EL (cell line): ENCODE measurements at places on chromosomes 7 and 10.

DNA sequence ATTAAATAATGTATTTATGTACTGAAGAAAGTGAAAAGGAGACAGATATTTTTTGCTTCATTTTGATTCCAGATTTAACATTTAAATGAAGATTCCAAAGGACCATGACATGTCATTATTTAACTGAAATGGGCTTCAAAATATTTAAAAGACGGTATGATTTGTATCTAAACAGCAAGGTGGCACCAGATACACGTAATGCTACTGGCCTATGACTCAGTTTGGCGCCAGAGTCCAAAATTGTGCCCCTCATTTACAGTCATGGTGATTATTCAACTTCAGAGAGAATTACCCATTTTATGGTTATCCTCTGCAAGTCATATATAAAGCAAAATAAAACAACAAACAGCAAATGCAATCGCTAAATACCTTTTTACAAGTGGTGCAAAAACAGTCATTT lies 94.5 kb downstream of the ETV1 start:
- no peak for DNase-seq

DNA sequence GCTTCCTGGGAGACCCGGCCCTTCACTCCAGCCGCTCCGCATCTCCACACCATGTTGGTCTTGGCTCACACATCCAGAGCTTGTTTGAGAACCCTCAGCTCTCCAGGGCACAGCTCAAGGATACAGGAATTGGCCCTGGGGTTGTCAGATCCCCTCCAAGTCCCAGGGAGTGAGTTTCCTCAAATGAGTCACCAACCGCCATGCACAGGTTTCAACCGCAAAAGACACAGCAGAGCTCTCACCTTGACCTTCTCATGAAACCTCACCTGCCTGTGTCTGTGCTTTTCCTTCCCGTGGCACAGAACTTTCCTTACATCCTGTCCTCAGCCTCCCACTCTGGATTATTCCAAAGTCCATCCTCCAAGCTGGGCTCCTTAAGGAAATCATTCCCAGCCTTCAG lies 20.6 kb downstream of the AZGP1 start:
- DNase-seq = no peak

- no peak for DNase-seq
Observed at GRCh38 chr10:13416760-13417159, 68.7 kb upstream of the SEPHS1 start.

DNA sequence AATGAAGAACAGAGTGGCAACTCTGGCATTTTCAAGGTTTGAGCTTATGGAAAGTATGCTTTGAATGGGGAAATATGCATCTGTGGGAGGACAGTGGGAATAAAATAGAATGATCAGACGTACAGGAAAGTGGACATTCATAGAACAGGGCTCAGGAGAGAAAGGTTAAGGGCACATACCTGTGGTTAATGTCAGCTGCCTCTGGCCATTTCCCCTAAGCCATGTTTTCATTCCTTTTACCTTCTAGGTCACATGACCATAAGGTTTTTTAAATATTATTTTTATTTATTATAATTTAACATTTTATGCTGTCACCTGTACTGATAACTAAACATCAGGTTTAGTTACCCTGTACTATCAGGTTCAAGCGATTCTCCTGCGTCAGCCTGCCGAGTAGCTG lies 52.8 kb downstream of the LRRC4 start:
- no peak for DNase-seq

DNA sequence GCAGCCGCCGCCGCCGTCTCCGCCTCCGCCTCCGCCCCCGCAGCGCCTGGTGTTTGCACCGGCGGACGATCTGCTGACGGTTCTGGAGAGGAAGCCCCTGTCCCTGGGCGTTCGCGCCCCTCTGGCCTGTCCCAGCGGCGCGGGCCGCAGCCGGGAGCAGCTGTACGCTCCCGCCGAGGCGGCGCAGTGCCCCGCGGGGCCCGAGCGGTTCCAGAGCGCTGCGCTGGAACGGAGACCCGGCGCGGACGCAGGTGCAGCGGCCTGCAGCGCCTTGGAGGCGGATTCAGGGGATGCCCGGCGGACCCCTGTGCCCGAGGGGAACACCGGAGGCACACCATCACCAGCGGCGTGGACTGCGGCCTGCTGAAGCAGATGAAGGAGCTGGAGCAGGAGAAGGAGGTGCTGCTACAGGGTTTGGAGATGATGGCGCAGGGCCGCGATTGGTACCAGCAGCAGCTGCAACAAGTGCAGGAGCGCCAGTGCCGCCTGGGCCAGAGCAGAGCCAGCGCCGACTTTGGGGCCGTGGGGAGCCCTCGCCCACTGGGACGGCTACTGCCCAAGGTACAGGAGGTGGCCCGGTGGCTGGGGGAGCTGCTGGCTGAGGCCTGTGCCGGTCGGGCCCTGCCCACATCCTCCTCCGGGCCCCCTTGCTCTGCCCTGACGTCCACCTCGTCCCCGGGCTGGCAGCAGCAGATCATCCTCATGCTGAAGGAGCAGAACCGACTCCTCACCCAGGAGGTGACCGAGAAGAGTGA lies 24.8 kb upstream of the ZNF735 start:
- DNase-seq = no peak

GRCh38 chr7:158684329-158684728 lies 20.3 kb downstream of the NCAPG2 start:
- DNase-seq = peak; percentile 65

GRCh38 chr7:36939816-36940215 lies 215.5 kb upstream of the AOAH start:
- DNase-seq = no peak

- no peak for DNase-seq
Observed at GRCh38 chr10:117723343-117723742, 180.8 kb downstream of the EMX2 start.

- DNase-seq = no peak
Observed at GRCh38 chr7:35729061-35729783, 34.3 kb upstream of the HERPUD2 start.

DNA sequence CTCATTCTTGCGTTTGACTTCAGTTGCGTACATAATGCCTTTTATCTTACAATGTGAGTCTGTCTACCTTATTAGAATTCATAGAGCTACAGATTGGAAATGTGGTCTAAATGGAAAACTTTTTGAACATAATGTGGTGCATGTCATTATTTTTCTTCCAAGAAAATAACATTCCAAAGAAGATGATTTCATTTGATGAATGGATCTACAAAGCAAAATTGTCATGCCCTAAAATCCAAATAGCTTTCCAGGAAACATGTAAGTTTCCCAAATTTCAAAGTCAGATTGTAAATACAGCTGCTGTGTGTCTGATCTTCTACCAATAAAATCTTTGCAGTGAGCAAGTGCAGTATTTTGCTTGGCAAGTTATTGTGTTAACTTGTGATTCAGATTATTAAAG lies 101.8 kb upstream of the FZD8 start:
- DNase-seq = no peak

DNA sequence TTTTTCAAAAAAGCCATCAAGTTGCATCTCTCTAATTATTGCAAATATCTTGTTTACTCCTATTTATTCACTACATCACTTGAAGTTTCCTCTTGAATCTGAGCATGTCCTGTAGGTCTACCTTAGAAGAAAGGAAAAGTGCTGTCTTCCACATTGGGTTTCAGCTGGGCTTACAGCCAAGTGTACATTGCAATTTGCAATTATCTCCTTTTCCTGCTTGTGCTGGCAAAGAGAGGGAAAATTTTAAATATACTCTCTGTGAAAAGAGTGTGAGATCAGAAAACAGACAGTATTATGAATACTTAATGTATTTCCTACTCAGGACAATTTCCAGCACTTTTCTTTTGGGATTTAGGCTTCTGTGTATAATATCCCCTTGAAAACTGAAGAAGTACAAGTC lies 839.7 kb downstream of the CNTNAP2 start:
- DNase-seq = no peak

- no peak for DNase-seq
Observed at GRCh38 chr10:75955973-75956502, 524.6 kb downstream of the LRMDA start.

DNA sequence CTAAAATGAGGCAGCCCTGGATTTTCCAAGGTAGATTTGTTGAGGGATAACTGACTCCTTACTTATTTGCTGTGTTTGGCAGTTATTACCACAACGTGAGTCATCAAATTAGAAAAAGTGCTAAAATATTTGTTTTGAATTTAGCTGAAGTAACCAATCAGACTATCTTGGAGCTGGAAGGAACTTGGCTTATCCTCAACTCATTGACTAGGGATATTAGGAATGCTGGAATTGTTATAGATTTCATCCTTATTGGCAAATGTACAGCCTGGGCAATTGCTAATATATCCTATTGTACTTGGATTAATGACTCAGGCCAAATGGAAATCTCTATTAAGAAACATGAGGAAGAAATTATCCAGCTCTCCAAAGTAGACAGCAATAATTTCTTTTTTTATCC lies 1189.0 kb upstream of the LRRN3 start:
- peak; percentile 58 for DNase-seq

DNA sequence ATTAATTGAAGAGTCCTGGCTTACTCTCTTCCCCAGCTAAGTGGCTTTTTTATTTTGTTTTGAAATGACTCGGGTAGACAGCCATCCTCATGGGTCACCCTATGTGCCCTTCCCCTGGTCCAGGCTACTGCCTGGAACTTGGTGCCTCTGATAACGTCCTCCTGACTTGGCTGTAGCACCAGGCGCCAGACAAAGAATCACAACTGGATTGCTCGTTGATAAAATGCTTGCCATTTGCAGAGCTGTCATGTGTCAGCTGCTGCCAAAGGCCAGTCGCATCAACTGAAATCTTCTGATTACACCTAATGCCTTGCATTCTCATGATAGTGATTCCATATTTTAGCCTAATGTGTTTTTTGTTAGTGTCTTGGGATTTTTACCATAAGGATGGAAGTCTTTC lies 27.4 kb upstream of the ABLIM1 start:
- DNase-seq = no peak

GRCh38 chr10:111116762-111117445 lies 40.1 kb downstream of the ADRA2A start:
- no peak for DNase-seq
